ENCODE measurements at places on chromosomes 7 and 10.
A peak's percentile ranks its signal among the peaks of the same experiment; 100 is the strongest.

DNA sequence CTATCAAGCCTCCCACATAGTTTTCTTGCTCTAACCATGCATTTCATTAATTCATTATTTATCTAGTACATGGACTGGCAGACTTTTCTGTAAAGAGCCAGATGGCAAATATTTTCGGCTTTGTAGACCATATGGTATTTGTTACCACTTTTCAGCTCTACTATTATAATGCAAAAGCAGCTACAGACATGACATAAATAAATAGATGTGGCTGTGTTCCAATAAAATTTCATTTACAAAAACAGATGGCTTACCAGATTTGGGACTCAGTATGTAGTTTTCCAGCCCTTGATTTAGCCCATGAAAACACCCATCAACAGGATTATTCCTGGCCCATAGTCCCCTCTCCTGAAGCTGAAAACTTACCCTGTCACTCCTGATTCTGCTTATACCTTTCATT lies 32.1 kb downstream of the PLCE1 start:
- DNase-seq: no peak

GRCh38 chr7:30796105-30796869 lies 25.1 kb downstream of the MINDY4 start:
- no peak for DNase-seq

DNA sequence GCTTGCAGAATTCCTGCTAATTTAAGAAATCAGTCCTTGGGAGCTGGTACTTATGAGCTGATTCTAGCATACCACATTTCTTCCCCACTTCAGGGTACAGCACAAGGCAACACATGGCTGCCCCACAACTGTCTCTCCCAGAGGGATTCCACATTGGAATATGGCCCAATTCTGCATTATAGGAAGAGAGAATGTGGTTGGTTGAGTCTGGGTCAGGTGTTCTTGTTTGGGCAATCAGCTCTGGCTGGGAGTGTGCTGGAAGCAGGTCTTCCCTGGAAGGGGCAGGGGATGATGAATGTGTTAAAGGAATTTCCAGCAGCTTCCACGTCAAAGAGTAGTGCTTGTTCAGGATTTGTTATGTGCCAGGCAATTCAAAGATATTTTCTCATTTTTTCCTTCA lies 95.7 kb downstream of the BUB3 start:
- no peak for DNase-seq

DNA sequence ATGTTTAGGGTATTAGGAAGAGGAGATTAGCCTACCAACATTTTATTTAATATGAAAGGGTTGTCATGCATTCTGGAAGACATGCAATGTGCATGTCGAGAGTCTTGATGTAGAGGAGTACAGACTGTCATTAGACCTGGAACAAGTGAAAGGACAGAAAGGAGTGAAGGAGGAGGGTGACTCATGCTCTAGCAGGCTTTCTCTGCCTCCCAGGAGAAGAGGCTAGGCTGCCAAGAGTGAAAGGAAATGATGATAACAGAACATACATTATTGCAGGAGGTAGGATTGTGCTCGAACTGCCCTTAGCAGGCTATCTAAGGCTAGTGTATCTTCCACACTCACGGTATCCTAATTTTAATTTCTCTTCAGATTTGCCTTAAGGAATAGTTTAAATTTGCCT lies 228.8 kb downstream of the EXOC4 start:
- no peak for DNase-seq

- no peak for DNase-seq
Measured at GRCh38 chr10:127398140-127398970, 150.8 kb upstream of the NPS start.

GRCh38 chr7:120164-120991 lies 72.0 kb upstream of the FAM20C start:
- no peak for DNase-seq

DNA sequence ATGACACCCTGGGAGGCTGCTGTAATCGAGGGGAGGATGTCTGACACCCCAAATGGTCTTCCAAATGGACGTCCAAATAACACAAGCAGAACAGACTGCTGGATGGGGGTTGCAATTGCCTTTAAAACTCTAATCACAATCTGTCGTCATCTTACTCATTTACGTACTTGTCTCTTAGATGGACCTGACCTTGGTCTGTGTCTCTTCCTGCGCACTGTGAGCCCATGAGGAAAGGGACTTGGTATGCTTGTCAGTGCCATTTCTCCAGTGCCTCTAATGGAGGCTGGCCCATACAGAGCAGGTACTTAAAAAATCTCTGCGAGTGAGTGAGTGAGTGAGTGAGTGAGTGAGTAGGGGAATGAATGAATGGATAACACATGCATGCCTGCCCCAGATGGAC lies 93.3 kb downstream of the DLG5 start:
- DNase-seq: no peak

GRCh38 chr10:101132636-101133473 lies 1.8 kb downstream of the TLX1 start:
- no peak for DNase-seq

DNA sequence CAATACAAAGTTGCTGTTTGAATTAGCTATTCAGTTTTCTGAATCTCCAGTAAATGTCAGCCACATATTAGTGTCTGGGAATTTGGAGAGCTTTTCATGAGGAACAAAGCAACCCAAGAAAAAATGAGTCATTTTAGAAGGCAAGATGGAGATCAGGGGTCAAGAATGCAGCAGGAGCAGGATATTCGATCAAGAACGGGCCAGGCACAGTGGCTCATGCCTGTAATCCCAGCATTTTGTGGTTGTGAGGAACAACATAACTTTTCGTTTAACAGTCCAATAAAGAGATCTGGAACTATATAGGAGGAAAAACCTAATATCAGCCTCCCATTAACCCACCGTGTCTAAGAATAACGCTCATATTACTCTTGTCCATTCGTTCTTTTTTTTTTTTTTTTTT lies 600.5 kb downstream of the MAGI2 start:
- no peak for DNase-seq

DNA sequence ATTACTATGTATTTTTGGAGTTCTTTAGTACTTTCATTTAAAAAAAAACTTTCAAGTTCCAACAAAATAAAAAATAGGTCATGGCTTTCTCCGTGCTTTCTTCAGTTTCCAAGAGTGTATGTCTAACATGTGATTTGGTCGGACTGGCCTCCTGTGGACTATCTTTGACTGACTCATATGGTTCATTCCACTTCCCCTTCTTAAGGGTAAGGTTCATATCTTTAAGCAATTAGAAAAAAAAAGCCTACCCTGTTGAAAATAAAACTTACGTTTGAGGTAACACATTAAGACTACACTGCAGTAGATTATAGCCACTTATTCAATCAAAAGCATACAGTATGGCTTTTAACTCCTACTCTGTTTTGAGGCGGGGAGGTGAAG lies 112.8 kb upstream of the AHR start:
- no peak for DNase-seq

DNA sequence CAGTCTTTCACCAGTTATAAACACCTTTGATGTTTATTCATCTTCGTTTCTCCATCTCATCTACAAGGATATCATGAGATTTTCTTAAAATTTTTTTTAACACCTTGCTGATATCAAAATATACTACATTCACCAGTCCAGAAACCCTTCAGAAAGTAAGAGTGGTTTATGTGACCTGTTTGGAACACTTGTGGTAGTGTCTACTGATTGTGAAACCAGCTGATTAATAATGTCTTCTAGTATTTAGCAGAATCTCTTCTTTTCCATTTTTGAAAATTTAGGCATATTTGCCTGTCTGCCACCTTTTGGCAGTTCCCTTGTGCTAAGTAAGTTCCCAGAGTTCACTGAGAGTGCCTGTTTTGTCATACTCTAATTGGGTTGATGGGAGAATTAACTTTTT lies 18.5 kb downstream of the DLD start:
- DNase-seq: no peak

GRCh38 chr7:78489476-78490240 lies 691.1 kb downstream of the PHTF2 start:
- no peak for DNase-seq

- DNase-seq: no peak
Measured at GRCh38 chr10:48291190-48291589, 15.3 kb upstream of the MAPK8 start.

- no peak for DNase-seq
Measured at GRCh38 chr10:126321440-126321839, 66.8 kb downstream of the ADAM12 start.

DNA sequence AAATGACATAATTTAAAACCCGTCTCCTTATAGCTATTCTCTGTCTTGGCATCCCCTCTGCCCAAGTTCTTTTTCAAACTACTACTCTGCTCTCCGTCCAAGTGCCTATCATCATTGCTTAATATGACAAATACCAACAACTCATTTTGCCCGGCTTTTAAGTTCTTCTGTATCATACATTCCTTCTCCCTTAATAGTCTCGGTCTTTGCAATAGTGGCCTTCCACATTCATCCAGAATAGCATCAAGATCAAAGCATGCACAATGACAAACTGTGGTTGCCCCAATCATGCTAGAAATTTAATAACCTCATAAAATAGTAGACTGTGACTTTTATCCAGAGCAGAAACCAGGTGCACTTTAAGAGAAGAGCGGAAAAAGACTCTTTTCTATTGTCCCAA lies 198.9 kb downstream of the ETV1 start:
- DNase-seq: no peak

- no peak for DNase-seq
Measured at GRCh38 chr10:61896854-61897661, 4.4 kb upstream of the ARID5B start.

DNA sequence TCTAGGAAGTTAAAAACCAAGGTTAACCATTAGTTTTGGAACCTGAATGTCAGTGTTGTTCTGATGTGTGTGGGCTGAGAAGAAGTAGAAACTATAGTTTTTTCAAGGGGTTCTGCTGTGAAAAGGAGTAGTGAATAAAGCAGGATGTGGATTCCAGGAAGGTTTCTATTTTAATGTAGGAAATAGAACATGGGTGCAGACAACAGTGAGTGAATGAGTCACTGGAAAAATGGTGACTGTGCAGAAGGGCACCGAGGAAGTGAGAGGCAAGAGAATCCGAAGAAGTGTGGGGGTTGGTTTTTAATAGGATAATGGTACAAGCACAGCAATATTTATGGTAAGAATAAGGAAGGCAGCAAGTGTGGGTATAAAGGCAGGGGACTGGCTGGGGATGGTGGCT lies 120.4 kb downstream of the ARHGAP21 start:
- no peak for DNase-seq

GRCh38 chr7:925601-926000 lies 28.9 kb downstream of the ADAP1 start:
- DNase-seq: no peak

- DNase-seq: no peak
Measured at GRCh38 chr7:102451371-102452054, 13.2 kb downstream of the ALKBH4 start.

DNA sequence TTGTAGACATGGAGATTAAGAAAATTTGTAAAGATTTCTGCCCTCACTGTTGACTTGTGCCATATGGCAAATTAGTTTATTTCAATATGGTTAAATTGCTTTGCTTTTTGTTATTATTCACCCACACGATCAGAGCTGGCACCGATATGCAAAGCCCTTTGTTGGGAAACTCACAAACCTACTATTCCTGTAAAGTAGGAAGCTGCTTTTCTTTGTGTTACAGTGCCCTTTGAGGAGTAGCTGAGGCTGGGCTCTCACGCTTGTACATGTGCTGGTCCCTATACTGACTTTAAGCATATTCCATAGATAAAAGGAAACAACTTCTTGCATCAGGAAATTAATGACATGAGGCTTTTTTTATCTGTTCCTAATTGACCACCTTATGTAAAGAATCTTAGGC lies 17.6 kb upstream of the AOAH start:
- DNase-seq: no peak

DNA sequence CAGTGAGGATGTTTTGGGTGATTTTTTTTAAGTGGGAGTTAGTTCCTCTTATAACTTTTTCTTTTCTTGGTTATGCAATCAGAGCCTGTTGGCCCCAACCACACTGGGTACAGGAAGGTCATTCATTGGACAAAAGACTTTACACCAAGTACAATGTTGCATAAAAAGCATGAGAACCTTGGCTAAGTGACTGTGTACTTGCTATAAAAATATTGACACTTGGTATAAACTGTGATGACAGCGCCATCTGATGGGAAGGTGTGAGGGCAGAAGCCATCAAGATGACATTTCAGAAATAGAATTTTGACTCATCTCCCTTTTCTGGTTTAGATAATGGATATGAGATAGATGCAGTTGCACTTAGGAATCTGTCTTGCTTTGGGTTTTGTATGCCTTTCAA lies 126.4 kb upstream of the CCDC6 start:
- DNase-seq: peak; percentile 84

DNA sequence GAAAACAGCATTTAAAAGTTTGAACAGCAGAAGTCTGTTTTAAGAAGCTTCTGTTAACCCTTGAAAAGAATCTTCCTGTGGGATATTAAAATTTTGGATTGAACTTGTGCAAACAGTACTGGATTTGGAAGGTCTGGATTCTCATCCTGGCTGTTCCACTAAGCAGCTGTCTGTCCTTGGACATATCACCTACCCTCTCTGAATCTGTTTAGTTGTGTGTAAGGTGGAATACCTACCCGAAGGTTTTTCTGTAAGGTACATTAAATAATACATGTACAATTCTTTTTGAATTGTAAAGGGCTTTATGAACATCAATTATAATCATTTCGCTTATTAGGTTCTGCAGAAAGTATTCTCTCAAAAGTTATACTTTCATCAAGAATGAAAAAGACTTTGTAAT lies 2.2 kb downstream of the PDCD4 start:
- DNase-seq: no peak

GRCh38 chr10:12444981-12445700 lies 95.8 kb downstream of the CAMK1D start:
- peak; percentile 1 for DNase-seq

- no peak for DNase-seq
Measured at GRCh38 chr7:122448893-122449589, 144.5 kb upstream of the FEZF1 start.

GRCh38 chr7:149261316-149261828 lies 624 bp upstream of the ZNF783 start:
- no peak for DNase-seq

- no peak for DNase-seq
Measured at GRCh38 chr7:65722361-65722792, 150.5 kb upstream of the VKORC1L1 start.

DNA sequence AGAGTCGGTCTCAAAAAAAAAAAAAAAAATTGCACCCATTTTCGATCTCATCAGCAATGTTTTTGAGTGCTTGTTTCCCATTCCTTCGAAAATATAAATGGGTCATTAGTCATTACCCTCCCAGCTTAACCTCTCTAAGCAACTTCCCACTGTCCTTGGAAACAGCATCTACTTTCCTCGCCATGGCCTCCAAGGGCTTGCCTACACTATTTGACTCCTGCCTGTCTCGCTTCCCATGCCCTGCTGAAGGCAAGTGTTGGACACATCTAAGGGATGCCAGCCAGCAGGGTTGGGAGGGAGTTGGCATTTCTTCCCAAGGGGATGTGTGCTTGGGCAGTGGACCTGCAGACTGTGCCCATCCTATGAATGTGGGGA lies 12.7 kb upstream of the RHBDD2 start:
- no peak for DNase-seq

DNA sequence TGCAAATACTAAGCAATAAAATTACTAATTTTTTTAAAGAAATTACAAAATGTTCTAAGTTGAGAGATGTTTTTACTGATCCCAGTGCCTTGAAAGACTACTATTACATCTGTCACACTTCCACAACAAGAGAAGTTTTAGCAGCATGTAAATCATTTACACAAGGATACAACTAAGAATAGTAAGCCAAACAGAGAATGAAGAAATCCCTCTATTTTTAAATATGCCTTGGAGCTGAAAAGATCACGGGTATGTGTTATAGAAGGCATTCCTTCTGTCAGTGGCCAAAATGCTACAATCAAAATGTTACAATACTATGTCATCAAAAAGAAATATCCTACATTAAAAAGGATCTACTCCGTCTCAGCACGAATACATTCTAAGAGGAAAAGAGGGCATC lies 52.6 kb downstream of the LARP4B start:
- no peak for DNase-seq

Data from LNCaP clone FGC (cell line).